ENCODE measurements at places on chromosomes 13 and 19.

- DNase-seq = no peak
Observed at GRCh38 chr19:313169-313987, 22.2 kb upstream of the PLPP2 start.

DNA sequence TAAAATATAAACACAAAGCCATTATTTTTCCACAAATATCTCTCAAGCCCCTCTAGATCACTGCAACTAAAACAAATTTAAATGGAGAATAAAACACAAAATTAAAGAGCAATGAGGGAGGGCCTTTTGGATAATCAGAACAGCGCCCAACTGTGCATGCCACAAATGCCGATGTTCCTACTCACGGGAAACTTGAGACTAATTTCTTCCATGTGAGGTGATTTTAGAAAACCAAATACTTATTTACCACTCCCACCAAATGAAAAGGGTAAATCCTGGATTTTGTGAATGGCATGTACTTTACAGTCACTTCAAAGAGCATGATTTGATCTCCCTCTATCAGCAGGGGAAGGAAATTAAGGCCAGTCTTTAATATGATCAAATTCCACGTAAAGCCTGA, 74.8 kb downstream of the SLC7A1 start:
- DNase-seq = no peak

DNA sequence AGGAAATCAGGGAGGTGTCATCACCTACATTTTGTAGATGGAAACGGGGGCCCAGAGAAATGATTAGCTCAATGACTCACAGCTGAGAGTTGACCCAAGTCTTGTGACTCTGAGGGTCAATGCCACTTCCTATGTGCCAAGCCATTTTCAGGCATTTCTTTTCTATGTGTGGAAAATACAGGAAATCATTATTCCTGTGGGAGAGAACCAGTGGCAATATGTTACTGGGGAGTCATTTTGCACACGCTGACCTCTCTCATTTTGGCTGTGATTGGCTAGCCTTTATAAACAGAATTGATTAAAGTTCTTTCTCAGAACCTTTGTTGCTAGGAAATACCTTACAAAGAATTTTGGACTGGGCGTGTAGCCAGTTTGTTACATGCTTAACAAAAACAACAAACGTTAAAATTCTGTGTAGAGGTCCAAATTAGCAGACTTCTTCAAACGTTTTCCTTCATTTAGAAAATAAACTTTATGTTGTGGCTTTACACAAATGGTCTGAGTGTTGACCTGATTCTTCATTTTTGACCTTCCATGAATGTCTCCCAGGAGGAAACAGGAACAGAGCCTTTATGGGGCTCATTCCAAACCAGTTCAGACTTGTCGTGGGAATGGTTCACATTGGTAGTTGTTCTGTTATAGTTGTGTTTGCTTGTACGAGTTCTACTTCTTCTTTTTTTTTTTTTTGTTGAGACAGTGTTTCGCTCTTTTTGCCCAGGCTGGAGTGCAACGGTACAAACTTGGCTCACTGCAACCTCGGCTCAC, 11.4 kb downstream of the PCCA start:
- no peak for DNase-seq

DNA sequence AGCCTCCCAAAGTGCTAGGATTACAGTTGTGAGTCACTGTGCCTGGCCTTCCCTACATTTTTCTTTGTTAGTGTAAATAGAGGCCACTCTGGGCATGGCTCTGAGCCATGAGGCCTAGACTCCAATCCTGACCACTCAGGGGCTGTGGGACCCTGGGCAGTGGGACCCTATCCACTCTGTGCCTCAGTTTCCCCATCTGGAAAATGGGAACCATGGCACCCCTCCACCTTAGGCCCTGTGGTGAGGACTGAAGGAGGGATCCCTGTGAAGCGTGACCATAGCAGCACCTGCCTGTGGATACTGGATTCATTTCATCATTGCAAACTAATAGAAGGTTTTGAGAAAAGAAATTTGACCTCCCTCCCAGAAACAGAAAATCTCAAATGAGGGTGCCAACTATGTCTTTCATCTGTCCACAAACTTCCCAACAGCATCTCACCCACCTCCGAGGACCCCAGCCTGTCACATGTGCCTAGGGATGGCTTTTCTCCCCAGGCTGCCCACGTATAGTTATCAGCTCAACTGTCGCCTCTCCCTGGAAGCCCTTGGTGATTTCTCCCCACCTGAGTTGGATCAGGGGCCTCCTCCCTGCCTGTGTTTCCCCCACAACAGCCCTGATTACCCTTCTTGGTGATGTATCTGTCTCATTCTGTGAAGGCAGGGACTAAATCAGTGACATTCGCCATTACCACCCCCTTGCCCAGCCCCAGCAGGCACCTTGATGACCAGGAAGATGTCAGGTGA, 5.6 kb downstream of the ANGPTL8 start:
- DNase-seq = no peak

GRCh38 chr13:100694722-100695508, 20.3 kb upstream of the TMTC4 start:
- peak; percentile 87 for DNase-seq

- DNase-seq = peak; percentile 77
Observed at GRCh38 chr13:108176685-108177274, 38.6 kb downstream of the LIG4 start.

- no peak for DNase-seq
Observed at GRCh38 chr19:3813473-3814392, 27.6 kb upstream of the MATK start.

DNA sequence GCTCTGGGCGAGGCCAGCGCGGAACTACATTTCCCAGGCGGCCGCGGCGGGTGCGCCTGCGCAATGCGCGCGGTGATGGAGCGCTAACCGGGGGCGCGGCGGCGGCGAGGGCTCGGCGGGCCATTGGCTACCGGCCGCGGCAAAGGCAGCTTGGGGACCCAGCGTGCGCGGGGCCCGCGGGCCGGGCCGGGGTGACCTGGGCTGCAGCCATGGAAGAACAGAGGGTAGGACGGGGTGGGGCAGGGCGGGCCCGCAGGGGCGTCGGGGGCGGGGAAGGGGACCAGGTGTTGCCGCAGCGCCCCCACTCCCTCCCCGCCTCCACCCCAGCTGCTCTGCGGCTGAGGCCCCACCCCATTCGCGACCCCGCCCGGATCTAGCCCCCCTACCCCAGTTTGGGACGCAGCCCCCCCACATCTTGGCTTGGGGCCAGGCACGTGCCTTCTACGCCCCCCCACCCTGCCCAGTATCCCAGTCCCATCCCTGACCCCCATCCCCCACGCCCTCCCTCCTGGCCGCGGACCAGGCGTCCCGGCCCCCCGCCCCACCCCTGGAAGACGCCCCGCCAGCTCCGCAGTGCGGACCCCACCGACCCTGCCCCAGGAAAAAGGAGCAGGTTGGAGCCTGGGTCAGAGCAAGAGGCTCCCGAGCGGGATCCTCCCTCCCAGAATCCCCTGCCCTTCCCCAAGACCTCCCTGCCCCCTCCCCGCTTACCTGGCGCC, at the start of gene FSD1:
TSS of gene FSD1 (plus strand) at position 61 of the 719 bp plus-strand sequence. CDS start at position 210, 149 bp downstream.
- DNase-seq = peak; percentile 88

All from GM23338 (cell line).